ENCODE measurements at places on chromosomes 2 and 18.

DNA sequence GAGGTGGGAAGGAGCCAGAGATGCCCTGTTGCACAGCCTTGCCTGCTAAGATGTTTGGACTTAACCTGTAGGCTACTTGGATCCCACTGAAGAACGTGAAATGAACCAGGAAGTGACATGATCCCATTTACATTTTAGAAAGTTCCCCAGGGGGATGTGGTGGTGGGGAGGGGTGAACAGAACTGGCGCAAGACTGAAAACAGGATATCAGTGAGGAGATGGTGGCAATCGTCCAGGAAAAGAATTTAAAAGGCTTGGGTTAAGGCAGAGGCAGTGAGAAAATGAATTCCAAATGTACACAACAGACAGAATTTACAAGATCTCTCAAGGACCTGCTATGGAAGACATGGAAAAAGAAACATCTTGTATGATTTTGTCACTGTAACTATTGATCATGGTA is 42.3 kb downstream of the SULT1C2 start:
- DNase-seq, result no peak

GRCh38 chr2:170022692-170023091 is 155.3 kb upstream of the MYO3B start:
- DNase-seq, result no peak

DNA sequence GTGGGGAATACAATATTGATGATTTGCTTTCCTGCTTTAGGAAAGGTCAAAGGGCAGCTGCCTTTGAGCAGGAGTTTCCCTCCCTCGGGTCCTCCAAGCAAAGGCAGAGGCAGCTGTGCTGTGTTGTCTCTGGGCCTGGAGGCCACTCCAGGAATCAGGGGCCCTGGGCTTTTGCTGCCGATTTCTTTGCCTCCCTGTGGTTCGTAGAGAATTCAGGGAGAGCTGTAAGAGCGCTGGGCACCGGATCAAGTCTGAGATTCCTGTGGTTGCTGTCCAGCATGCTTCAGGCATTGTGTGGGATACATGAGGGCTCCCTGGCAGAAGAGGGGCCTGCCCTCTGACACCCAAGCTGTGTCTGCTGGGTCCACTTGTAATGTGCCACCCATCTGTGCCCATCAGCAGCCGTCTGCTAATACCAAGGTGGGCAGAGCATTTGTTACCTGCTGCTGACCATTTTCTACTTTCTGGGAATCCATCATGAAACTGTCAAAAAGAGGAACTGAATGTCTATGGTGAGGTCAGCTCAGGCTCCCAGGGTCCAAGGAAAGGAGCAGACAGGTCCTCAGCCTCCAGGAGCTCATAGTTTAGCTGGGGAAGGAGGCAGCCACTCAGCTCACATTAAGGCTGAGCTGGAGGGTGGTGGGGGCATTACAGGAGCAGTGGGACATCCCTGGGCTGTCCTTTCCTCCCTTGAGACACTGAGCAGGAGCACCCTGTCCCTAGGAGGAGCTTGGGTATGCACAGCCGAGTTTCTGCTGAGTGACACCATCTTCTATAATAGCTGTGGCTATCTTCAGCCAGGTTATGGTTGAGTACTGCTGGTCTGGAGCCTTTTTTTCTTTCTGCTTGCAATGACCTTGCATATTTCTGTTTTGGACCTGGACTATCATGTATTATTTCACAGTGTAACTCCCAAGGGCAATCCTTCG is 68.5 kb downstream of the CTIF start:
- no peak for DNase-seq

DNA sequence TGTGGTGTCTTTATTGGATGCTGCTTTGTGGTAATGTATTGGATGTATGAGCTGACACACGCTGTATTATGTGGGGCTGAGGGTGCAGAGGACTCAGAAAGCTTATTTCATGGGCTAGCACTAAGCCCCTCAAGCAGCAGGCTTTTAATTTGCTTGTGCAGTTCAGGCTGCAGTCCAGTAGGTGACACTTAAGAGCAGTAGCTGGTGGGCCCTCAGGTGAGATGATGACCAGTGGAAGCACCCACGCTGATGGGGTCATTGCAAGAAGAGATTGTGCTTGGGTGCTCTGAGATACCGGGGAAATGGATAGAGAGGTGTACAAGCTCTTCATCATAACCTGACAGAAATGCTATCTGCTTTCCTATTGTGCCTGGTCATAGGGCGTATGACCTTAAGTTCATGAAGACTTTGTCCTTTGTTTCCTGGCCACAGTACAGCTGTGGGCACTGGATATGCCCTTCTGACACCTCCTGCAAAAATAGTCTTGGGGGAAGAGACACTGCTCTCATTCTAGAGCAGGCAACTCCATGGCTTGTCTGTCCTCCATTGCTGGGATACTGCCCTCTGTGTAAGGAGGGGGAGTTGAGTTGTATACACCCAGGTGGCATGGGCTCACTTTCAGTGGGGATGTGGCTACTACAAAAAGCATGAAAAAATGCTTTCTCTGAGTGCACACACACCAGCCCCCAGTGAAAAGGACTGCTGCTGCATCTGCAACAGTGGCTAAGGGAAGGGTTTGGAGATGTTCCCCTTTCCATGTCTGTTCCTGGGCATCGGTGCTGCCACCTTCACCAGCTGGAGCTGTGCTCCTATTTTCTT is 205.7 kb upstream of the ZSWIM2 start:
- no peak for DNase-seq

DNA sequence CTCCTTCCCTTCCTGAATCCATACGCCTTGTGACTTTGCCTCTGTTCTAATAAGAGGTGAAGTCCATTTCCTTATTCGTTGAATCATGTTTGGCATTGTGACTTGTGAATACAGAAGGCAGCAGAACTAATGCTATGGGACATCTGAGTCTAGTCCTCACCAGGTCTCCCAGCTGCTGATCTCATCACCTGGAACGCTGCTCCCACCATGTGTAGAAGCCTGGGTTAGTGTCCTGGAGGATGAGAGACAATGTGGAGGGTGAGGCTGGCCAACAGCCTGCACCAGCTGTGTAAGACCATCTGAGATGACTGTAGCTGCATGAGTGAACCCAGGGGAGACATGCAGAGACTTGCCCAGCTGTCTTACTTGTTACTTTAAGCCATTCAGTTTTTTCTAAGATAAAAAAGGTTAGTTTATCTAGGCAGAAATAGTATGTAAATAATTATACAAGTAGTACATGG is 3.5 kb upstream of the HAAO start:
- no peak for DNase-seq

- DNase-seq, result no peak
These were observed 247.8 kb upstream of the CWC22 start for GRCh38 chr2:180254872-180255271.

DNA sequence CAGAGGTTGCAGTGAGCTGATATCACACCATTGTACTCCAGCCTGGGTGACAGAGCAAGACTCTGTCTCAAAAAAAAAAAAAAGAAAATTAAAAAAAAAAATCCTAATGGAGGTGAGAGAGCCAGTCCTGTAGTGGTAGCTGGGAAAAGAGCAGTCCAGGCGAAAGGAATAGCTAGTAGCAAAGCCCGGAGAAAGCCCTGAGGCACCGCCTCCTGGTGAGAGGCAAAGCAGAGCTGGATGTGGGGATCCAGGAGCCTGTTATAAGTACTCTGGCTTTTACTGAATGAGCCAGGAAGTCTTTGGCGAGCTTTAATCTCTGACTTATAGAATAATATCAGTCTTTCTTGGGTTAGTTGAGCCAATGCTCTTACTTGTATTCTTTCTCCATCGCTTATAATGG is 6.6 kb upstream of the KLHL23 start:
- no peak for DNase-seq

Measured in CD4-positive, alpha-beta memory T cell (primary cell).